ENCODE measurements at places on chromosomes 7 and 10.

DNA sequence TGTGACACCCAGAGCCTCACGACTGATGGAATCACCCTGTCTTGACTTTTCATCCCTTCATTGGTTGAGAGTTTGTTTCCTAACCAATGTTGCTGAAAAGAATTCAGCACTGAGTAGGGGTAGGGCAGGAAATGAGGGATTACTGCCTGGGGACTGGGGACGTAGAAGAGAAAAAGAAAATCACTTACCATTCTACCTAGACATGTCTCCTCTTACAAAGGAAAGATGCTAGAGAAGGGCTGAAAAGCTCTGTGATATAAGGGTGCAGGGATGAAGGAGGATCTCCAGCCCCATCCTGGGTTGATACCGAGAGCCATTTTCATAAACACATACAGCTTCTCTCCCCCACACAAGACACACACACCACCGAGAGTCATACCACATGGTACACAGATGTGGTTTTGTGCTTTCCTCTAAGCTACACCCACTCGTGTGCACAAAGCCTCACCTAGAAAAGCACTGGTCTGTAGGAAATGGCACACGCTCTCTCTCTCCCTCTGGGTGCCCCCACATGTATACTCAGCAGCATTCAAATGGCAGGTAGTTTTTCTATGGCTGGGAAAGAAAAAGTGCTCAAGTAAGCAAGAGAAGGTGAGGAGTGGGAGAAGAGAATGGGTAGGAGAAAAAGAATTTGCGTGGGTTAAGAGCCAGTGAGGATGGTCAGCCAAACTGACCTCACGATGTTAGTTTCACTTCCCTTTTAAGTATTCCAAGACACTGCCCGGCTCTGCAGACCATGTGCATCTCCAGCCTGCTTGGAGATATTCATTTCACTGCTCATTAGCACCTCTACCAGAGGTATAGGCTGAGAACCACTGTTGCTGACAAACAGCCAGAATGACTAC, 85.8 kb downstream of the CALD1 start:
- no peak for DNase-seq

DNA sequence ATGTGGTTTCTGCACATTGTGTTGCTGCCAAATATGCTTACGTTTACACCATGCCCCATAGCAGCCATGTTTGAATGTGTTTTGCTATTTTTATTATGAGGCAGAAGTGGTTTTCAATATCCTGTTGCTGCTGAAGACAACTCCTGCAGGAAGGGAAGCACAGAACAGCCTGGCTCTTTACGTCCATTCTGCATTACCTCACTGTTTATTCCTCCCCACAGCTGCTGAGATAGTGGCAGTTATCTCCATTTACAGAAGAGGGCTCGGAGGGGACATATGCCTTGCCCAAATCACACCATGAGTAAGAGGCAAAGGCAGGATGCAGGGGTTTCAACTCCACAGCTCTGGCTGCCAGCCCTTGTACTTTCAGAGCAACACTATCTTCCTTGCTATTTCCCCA, 35.3 kb downstream of the PLPP4 start:
- DNase-seq, result no peak

- no peak for DNase-seq
These were observed 616.9 kb upstream of the FOXK1 start for GRCh38 chr7:4065190-4065589.

GRCh38 chr7:77727936-77728701, 31.9 kb downstream of the RSBN1L start:
- no peak for DNase-seq

GRCh38 chr10:111093741-111094380, 17.0 kb downstream of the ADRA2A start:
- peak; percentile 15 for DNase-seq

DNA sequence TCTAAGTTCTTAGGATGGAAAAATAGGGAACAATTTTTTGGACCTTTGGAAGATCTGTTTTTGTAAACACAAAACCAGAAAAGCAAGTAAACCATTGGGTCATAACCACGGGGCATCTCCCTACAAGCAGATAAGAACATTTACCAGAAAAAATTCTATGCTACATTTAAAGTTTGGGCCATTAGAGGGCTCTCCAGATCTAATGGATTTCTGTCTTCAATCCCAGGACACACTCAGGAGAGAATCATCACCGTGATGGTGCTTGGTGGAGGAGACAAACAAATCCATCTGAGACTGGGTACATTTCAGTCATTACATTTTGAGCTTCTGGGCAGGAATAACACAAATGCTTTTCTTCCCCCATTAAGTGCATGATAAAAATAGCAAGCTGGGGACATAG, 178.4 kb upstream of the TARP start:
- peak; percentile 8 for DNase-seq

- DNase-seq, result no peak
These were observed 33.5 kb downstream of the PROSER2 start for GRCh38 chr10:11856678-11857077.

DNA sequence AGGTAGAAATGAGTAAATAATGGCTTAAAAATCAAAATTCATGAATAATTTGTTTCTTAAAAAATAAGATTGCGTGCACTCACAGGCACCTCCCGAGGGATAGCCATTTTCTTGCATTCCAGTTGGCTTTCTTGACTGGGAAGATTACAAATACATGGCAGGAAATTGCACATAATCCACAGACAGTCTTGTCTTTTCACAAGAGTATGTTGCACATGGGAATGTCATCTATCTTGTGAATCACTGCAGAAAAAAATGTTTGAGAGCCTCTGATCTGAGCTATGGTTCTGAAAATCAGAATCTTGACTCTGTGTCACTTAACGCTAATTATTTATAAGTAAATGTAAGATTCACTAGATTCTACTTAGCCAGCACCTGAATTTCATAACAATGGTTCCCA, 74.1 kb upstream of the PRKG1 start:
- DNase-seq, result no peak

DNA sequence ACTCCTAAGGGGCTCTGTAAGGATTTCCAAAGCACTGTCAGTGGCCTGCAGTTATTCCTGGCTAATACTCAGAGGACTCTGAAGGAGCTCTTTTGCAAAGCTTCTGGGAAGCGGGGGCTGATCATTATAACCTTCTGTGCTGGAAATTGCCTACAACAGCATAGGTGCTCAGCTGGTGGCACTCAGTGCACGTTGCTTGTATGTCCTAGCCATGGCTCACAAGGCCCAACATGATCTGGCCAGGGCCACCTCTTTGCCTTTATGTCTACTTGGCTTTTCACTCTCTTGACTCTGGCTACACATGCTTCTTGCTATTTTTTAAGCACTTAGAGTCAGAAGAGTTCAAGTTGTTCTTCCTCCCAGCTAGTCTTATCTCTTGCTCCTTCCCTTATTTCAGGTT, 17.5 kb downstream of the LAMB4 start:
- no peak for DNase-seq

GRCh38 chr10:60200012-60200681, 189.5 kb downstream of the ANK3 start:
- DNase-seq, result no peak

GRCh38 chr10:125091891-125092290, 68.5 kb downstream of the CTBP2 start:
- DNase-seq, result no peak

- DNase-seq, result peak; percentile 78
These were observed 270.7 kb downstream of the ZNF33B start for GRCh38 chr10:42367532-42368230.

DNA sequence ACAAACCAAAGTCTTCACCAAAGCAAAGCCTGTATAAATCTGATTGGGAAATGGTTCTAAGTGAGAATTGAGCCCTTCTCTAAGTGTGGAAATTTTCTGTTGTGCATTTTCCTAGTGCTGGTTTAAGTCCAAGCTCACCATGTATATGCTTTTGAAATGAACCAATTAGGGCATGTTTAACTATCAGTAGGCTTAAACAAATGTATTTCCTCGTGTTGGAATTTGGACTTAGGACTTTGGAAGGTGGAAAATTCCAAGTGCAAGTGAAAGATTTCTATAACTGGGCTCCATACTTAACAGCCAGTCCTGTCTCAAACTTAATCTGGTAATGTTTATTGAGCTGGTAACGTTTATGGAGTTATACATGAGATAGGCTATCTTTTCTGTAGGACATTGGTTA, 28.5 kb downstream of the CCNY start:
- DNase-seq, result no peak

GRCh38 chr10:119919826-119920225, 27.3 kb downstream of the SEC23IP start:
- DNase-seq, result no peak

GRCh38 chr10:63114031-63114814, 18.9 kb upstream of the NRBF2 start:
- no peak for DNase-seq

- DNase-seq, result no peak
These were observed 88.0 kb downstream of the AKAP9 start for GRCh38 chr7:92028686-92029085.

GRCh38 chr7:326273-326672, 36.3 kb downstream of the FOXL3 start:
- DNase-seq, result no peak

GRCh38 chr10:3455385-3456334, 283.1 kb upstream of the PITRM1 start:
- DNase-seq, result no peak

GRCh38 chr7:38283809-38284208, 10.4 kb upstream of the TARP start:
- DNase-seq, result no peak

- DNase-seq, result no peak
These were observed 353.2 kb downstream of the ADRA2A start for GRCh38 chr10:111430070-111430469.
